ENCODE measurements at places on chromosomes 3 and 15.

- no peak for DNase-seq
Measured at GRCh38 chr15:49088996-49089395, 42.8 kb upstream of the SECISBP2L start.

DNA sequence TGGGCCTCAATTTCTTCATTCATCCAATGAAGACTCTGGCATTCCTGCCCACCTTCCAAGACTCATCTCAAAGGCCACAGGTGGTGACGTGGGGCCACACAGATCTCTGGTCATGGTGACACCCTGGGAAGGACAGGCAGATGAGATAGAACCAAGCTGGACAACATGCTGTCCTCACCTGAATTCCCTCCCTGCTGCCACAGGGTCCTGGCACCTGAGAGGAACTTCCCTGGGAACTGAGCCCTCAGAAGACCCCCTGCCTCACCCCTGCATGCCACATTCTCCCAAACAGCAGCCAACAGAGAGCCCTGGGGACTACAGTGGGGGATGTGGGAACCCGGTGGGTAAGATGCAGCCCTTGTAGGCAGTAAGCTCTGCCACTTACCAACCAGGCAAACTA, 10.7 kb downstream of the KLF15 start:
- no peak for DNase-seq

DNA sequence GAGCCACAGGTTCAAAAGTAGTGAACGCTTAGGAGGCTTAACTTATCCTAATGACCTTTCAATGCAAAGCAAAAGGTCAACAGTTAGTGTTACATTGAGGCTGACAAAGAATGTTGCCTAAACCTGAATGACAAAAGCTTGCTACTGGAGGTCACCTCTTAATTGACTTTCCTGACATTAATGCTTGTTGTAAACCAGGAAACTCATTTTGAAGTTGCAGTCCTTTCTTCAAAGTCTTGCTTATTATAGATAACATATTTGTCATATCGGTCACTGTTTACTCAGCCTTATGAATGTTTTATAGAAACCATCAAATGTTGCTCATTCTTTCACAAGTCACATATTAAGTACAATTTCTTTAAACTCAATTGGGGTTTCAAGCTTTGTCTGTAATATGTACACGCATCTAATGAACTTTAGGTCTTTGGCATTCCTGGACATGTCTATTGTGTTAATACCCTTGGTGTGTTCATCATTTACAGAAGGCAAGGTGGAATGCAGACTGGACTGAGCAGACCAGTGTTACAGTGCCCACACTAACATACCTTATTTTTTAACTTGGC, 488.2 kb upstream of the NECTIN3 start:
- no peak for DNase-seq

DNA sequence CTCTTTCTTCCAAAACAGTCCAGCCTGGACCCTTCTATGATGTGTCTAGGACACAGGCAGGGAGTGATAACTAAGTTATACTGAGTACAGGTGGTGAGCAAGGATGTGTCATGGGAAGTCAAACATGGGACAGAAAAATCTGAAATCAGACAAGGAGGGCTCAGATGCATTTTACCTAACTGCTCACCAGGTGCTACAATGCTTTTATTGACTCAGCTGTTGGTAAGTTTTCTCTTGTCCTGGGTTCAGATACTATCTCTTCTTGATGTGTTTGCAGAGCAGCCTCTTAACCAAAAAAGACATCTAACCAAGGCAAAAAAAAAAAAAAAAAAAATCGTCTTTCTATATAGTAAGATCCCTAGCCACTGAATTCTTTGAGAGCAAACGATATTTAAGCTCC, 378.6 kb downstream of the VPS13C start:
- DNase-seq, result no peak

- DNase-seq, result peak; percentile 54
Measured at GRCh38 chr3:52606373-52607085, 70.1 kb downstream of the UQCC5 start.

DNA sequence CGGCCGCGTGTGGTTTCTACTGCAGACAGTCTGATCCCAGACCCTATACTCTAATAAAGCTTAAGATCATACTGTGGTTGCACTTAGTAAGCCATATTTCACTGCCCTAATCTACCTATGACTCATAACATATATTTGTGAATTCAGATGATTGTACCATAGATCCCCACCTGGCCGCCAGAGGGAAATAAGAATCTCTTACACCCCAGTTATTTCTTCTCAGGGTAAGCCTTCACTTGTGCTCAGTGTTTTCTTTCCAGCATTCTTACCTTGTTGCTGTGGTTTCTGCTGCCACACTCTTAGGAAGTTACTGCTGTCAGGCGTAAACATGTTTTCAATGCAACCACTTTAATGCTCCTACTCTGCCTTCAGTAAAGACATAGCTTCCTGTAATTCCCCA, 105.9 kb downstream of the B3GALNT1 start:
- no peak for DNase-seq

DNA sequence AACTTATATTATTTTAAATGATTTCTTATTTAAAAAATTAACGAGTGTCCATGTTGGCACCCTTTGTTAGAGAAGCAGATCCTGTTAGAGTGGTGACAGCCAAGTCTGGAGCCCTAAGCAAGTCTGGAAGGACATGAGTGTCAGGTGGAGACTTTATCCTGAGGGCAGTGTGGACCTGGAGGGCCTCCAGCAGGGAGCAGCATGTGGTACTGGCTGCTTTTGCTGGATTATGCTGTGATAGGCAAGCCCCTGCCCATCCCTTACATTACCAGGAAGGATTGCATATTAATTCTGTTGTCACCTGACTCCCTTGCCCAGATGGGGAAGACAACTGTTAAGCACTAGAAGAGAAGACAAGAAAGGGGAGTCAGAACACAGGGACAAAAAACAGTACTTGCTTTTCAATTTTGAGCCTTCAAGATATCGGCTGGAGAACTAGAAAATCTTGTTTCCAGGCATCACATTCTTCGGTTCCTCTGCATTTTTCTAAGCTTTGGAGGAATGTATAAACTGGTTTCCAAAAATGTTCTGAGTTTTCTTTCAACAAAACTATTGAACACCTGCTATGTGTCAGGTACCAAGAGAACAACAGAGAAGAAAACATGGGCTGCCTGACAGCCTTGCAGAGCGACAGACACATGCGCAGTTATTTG, 22.7 kb downstream of the ZNF860 start:
- no peak for DNase-seq

DNA sequence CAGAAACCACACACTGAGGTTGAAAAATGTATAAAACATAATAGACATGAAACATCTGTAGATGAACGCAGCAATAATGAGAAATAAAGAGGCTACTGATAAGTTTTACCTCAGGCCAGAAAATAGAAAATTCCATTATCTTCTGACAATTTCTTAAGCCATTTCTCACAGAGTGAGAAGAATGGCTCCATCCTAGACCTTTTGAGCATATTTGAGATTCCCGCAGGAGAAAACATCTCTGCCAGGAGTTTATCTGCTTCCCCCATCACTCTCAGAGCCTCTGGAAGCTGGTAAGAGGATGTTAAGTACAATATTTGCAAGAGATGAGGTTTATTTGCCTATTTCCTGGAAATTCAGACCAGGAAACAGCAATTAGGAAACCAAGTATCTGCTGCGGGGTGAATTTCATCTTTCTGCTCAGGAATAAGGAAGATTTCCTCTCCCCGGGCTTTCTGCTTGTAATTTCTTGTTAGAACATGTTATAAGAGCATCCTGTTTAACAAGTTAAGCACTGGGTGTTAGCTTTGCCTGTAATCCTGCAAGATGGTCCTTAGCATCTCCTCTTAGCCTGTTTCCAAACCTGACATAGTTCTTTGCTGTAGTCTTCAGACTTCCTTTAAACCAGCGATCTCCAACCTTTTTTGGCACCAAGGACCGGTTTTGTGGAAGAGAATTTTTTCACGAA, 54.8 kb downstream of the ATP13A4 start:
- DNase-seq, result no peak

DNA sequence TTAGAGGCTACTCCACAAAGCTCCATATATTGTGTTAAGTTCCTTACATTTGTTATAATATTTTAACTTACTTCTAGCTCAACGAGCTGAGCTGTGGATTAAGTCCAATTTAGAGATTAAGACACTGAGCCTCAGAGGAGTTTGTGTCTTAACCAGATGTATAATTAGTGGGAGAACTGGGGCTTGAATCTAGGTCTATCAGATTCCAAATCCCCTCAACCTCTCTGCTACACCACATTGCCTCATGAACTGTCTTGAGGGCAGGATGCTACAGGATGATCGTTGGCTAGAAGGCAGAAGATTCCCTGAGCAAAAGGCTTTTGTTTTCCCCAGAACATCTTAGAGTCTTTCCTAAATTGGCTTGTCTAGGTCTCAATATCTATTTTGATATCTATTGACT, 890.8 kb downstream of the NAALADL2 start:
- no peak for DNase-seq

GRCh38 chr3:188819939-188820338, 351.8 kb upstream of the TPRG1 start:
- no peak for DNase-seq

DNA sequence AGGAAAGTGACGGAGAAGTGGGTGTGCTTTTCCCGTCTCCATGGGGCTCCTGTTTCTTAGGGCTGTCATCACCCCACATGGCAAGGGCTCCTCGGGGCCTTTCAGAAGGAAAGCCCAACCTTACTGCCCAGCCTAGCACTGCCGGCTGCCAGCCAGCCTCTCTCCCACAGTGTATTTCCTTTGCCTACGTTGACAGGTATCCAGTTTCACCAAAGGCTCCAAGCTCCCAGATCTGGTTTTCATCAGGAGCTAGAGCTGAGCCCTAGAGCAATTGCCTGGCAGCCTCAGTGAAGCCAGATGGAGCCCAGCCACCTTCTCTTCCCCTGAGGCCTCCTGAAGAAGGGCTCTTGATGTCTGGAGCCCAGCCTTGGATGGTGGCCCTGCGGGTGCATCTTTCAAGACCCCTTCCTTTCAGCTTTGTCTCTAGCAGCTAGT, 20.2 kb downstream of the CRABP1 start:
- peak; percentile 36 for DNase-seq

GRCh38 chr15:51299187-51300015, 39.0 kb downstream of the CYP19A1 start:
- peak; percentile 77 for DNase-seq

- DNase-seq, result no peak
Measured at GRCh38 chr15:93515256-93516051, 426.4 kb upstream of the RGMA start.

GRCh38 chr3:127193341-127193740, 410 bp downstream of the PRR23E start:
- no peak for DNase-seq

DNA sequence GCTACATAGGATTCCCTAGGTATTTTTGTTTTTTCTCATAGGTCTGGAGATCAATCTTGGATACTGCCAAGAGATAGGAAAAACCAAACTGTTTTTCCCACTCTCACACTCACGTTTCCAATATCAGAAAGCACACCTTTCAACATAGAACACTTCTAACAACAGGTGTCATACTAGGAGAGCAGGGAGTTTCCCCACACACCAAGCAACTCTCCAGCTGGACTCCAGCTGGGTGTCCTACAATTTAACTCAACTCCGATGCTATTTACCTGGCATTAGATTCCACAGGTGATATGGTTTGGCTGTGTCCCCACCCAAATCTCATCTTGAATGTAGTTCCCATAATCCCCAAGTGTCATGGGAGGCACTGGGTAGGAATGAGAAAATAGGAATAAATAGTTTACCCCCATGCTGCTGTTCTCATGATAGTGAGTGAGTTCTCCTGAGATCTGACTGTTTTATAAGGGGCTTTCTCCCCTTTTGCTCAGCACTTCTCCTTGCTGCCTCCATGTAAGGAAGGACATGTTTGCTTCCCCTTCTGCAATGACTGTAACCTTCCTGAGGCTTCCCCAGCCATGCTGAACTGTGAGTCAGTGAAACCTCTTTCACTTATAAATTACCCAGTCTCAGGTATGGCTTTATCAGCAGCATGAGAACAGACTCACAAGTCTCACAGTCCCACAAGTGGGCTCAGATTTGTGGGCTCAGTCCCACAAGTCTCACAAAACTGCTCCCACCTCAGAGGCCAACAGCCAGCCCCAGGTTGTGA, 354.5 kb upstream of the THBS1 start:
- no peak for DNase-seq

DNA sequence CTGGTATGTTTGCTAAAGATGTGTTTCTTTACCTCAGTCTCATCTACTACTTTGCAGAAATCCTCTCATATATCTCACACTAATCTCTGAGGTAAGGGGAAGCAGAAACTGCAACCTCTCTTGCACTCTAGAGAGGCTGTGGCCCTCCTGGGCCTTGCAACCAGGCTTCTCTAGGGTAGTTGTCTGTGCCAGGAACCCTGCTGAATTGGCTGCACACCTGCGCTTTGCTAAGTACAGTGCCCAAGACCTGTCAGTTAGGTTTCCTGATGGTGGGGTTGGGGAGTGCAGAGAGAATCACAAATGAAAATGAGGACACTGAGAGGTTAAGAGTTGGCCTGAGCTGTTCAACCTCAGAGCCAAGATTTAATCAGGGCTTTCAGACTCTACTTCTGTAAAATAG, 117.2 kb upstream of the PLXNA1 start:
- DNase-seq, result no peak

DNA sequence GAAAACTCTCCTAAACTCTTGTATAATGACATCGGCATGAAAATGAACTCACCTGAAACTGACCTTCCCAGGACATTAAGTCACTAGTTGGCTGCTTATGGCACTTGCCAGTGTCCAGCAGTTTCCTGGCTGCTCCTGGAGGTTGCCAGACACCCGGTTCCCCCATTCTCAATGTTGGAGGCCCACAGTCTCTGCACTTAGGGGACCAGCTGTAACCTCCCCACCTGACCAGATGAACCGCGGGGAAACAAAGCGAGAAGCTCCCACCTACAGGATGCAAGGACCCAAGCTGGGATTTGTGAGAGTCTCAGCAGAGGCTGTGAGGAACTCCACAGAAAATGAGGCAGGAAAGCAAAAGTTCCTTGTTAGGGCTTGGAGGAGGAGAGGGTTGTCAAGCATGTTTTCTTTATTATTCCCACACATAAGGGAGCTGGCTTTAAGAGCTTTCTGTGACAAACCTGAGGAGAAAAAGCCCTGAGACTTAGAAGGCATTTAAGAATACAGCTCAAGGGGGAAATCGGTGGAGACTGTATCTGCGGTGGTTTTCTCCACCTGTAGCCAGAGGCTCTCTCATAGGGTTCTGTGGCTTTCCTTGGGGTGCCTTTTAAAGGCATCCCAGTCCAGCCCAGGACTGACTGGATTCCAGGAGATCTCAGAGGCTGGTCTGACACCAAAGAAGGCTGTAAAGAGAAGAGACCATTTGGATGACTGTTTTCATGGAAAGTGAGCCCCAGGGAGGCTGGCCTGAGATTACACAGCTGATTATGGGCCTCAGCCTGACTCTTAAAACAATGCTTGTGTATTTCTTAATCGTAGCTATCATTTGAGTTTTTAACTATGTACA, 4.6 kb downstream of the TPM1 start:
- DNase-seq, result no peak

GRCh38 chr3:17514597-17514996, 227.8 kb downstream of the TBC1D5 start:
- DNase-seq, result no peak

DNA sequence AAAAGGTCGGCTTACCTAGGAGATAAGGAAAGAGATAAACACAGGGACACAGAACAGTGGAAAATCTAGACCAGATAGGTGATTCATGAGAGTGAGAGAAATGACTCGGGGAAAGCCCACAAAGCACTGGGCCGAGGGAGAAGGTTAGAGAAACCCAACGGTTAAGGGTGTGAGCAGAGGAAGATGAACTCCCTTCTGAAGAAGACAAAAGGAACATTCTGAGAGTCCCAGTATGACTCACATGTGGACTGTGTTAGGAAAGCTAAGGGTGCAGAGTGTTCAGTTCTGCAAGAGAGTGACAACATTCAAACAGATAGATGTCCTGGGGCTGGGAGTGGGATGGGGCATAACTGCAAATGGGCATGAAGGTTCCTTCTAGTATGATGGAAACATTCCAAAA, 83.0 kb downstream of the CNTN3 start:
- no peak for DNase-seq

All from NCI-H2029 treated with DMSO at 0.1 percent for 48 hours (cell line).